NCI-H446 (cell line): ENCODE measurements at places on chromosomes 1 and 21.

GRCh38 chr1:91683598-91683951 is 182.9 kb downstream of the CDC7 start:
- no peak for DNase-seq

- DNase-seq: no peak
Observed at GRCh38 chr1:197919346-197920066, 2.3 kb downstream of the LHX9 start.

- no peak for DNase-seq
Observed at GRCh38 chr1:6745073-6745472, 40.2 kb upstream of the CAMTA1 start.

- DNase-seq: no peak
Observed at GRCh38 chr1:217062586-217062985, 339.4 kb upstream of the ESRRG start.

DNA sequence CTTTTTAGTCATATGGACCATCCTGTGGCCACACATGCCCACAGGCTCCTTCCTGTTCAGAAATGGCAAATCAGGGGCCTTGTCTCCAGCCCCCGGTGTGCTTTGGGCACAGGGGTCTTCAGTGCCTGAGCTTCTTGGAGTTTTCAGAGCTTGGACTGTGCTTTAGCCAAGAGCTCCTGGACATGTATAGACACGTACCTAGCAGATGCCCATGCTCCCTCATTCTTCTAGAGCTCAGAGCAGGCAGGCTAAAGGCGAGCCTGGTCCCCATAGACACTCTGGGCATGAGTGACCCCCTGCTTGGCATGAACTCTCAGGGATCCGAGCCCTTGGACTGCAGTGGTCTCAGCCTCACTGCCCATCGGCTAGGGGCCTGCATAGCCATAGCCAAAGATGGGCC is 106.8 kb downstream of the EPHB2 start:
- no peak for DNase-seq

DNA sequence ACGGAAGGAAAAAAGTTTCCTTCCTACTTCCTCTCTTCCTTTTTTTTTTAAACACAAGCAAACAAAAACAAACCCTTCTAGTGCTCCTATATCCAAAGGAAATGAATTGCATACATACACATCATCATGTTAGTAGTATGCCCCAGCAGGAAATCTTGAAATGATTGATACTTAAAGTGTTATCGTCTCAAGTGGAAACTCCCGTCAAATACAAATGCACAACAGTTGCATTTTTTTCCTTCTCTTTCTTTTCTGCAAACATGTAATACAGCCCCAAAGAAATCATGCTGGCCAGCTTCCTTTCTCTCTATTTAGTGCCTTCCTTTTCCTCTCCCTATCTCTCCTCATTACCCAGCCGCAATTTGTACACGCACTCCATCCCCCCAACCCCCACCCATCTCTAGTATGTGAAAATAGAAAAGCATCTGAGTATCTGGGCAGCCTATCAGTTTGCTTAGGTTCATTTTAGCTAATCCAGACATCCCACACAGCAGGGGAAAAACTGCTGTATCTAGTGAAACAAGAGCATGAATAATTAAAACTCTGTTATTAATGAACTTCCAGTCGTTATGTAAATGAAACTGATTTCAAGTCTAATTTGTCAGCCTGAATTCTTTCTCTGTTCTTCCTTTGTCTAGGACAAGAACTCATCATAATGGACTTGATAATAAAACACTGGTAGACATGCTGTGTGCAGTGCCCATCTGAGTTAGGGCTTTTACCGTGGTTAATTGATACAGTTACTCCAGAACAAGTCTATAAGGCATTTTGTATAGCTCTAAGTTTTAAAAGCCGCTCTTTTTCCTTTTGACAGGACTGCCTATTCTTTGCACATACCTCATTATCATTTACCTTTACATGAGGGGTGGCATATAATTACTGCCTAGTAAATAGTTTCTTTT is 336.5 kb upstream of the ADGRL2 start:
- no peak for DNase-seq

DNA sequence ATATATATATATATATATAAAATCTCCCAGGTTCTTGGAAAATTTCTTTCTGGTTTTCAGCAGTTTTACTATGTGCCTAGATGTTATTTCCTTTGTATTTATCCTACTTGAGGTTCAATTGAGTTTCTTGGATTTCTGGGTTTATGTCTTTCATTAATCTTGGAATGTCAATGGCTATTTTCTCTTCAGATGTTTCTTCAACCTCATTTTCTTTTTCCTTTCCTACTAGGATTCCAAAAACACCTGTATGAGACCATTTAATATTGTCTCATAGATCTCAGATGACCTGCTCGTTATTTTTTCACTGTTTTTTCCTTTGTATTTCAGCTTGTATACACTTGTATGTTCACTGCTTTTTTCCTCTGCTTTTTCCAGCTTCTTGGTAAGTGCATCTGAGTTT is 95.4 kb upstream of the DESI2 start:
- DNase-seq: no peak

DNA sequence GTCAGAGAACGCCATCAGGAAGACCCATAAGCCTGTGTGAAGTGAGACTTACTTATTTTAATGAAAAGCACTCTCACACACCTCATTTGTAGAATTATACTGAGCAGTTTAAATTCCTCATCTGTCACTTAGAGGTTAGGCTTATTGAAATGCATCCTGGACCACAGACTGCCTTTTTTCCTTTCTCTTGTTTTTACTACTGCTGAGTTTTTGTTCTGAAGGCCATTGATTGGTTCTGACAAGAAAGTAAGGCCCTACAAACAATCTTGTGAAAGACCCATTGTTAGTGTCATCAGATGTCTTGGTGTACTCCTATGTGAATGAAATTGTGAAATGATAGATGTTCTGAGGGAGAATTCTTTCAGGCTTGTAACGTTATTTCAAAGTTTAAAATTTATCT is 1343.3 kb upstream of the ADGRL2 start:
- no peak for DNase-seq

GRCh38 chr1:82094136-82094535 is 293.4 kb downstream of the ADGRL2 start:
- DNase-seq: no peak

GRCh38 chr1:238248356-238248755 is 357.6 kb upstream of the ZP4 start:
- DNase-seq: no peak

DNA sequence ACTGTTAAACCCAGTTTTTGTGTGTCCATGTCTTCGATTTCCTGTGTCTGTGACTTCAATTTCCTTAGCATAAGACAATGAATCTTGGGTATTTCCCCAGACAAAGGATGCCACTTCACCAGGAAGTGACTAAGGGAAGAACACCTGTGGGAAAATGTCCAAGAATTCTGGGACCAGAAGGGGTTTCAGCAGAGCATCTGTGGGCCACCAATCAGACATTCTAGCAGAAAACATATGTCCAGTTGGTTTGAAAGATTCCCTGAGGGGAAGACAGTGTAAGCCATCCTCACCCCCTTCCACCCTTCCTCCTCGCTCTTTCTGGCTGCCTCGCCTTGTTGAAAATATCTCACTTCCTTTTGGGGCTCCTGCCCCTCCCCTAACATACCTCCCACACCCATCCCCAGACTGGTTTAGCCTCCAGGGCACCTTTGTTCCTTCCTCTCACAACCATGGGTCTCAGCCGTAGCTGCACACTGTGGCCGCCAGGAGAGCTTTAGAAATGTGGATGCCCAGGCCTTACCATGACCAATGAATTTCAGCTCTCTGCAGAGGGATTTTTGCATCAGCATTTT is 25.5 kb upstream of the IFNAR1 start:
- DNase-seq: no peak

DNA sequence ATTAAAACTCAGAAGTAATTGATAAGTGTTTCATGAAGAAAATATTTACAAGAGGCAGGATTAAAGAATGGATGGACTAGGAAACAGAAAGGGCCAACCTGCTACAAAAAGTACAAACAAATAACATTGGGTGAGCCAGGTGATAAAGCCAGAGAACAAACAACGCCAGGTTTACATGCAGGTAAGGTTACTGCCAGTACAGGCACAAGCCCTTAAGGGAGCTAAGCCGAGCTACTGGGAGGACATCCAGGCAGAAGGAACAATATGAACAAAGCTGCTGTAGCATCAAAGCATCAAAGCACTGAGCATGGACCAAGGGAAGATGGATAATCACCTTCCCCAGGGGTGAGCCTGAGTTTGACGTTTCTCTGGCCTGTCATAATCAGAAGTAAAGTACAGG is 380.7 kb downstream of the SEC16B start:
- no peak for DNase-seq

DNA sequence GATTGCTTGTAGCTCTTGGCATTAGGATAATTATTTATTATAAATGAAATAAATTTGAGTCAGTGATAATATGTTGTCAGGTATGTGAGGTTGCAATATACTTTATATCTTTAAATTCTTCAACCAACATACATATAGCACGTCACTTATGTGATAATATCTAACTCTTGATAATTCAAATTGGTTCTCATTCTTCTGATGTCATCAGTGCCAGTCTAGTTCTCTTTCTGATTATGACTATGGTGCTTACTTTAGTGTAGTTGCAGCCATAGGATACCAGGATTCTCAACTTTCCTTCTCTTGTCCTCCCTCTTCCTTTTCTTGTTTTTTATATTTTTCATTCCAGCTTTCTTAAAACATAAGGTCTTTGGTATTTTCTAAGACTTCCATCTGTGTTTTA is 34.8 kb upstream of the ATP6V1G3 start:
- no peak for DNase-seq

DNA sequence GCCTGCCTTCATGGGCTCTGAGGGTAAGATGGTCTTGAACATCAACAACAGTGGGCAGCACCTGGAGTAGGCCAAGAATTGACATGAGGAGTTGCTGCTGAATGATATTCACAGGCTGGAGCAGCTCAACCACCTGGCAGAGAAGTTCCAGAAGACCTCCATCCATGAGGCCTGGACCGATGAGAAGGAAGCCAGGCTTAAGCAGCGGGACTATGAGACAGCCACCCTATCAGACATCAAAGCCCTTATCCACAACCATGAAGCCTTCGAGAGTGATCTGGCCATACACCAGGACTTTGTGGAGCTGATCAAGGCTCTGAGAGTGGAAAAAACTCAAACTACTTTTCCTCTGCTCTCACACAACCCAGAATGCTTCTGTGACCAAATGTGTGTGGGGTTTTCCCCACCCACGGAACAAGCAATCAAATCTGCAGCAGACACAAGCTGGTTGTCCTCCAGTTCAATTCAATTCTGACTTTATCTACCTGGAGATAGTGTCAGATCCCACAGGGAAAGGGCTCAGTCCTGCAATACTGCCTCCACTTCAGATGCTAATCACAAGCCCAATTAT is 12.1 kb upstream of the EPHA10 start:
- DNase-seq: no peak

DNA sequence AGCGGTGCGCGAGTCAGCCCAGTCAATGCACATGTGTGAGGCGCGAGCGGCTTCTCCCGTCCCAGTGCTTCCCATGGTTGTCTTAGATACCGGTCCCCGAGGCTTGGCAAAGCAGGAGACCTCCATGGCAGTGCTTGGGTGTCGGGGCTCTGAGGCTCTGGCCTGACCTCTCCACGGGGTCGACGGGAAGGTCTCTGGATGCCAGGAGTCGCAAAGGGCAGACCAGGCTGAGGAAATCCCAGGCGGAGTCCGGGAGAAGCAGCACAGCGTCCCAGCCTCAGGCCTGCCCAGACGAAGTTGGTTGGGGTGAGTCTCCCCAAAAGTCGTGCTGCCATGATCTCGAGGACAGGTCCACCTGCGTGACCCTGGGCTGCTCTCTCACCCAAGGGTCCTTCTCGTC is 3881.6 kb downstream of the SRGAP2C start:
- DNase-seq: no peak

DNA sequence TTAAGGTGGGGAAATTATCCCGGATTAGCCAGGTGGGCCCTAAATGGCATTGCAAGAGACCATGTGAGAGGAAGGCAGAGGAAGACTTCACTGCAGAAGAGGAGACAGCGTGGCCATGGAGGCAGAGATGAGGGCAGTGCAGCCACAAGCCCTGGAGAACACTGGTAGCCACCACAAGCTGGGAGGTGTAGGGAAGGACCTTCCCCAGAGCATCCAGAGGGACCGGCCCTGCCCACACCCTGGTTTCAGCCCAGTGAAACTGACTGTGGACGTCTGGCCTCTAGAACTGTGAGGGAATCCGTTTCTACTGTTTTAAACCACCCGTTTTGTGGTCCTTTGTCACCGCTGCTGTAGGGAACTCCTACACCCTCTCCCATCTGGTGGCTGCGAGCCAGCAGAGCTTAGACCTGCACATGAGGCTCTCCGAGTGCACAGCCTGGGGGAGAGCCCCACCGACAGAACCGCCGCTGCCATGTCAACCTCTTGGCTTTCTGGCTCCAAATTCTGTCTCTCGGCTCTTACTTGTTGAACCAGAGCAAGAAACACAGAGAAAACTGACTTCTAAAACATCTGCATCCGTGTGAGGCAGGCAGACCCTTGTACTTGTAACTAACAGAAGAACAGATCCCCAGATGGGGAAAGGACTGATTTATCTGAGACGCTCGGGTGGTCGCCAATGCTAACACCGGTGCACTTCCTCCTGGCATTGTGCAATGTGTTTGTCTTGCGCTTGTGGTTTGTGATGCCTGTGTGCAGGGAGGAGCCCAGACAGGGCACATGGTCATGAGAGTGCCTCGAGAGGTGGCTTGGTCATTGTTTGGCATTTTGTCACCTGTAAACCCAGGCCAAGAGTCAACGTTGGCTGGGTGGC is 90.8 kb upstream of the TMPRSS2 start:
- no peak for DNase-seq

GRCh38 chr1:34709547-34709946 is 45.3 kb upstream of the GJB5 start:
- no peak for DNase-seq

DNA sequence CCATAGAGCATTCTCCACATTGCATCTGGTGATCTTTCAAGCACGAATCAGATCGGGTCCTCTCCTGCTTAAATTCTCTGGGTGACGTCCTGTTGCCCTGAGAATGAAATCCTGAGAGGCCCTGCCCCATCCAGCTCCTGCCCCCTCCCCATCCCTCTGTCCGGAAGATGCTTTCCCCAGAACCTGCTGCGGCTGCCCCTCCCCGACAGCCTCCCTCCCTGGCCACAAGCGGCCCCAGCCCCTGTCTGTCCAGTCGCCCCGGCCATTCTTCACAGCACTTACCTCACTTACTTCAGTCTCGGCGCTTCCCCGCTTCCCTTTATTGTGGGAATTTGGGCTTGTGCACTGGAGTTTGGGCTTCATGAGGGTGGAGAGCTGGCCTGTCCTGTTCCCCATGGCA is 40.3 kb downstream of the TAS1R2 start:
- no peak for DNase-seq

GRCh38 chr1:36258960-36259344 is 34.7 kb downstream of the THRAP3 start:
- DNase-seq: no peak

- no peak for DNase-seq
Observed at GRCh38 chr1:8136766-8137165, 110.7 kb upstream of the ERRFI1 start.

DNA sequence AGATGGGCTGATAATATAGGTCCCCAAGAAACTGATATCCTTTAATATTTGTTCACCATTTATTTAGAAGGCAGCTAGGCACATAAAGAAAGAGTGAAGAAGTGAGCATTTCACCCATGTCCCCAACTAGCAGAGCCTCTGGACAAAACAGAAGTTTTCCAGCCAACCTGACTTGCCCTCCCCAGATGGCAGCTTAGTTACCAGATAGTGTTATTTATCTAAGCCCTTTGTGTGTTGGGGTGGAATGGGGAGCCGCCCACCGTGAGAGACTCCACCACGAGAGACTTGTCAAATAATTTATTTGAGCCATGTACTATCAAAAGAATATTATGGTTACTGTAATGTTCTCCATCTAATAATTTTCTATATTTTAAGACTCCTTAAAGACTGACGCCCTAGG is 54.9 kb upstream of the C1orf198 start:
- no peak for DNase-seq

GRCh38 chr1:247471445-247472016 is 13.6 kb upstream of the OR2B11 start:
- no peak for DNase-seq

GRCh38 chr1:155794605-155795245 is 62.3 kb downstream of the GON4L start:
- DNase-seq: no peak
